ENCODE measurements at places on chromosomes 1 and 21.

DNA sequence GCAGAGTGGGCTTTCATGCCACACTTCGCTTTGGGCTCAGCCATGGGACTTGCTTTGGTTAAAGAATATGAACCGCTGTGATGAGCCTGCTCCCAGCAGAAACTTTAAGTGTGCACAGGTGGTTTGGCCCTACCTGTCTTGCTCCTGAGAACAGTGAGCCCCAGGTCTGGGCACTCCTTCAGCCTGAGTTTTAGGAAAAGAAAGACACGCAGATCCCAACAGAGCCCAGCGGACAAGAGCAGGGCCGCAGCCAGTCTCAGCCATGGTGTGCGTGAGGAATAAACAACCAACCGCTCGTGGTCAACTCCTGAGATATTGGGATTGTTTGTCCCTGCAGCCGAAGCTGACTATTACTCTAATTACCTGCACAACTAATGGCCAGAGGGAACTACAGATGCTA is 217.1 kb upstream of the C1orf174 start:
- DNase-seq = no peak

DNA sequence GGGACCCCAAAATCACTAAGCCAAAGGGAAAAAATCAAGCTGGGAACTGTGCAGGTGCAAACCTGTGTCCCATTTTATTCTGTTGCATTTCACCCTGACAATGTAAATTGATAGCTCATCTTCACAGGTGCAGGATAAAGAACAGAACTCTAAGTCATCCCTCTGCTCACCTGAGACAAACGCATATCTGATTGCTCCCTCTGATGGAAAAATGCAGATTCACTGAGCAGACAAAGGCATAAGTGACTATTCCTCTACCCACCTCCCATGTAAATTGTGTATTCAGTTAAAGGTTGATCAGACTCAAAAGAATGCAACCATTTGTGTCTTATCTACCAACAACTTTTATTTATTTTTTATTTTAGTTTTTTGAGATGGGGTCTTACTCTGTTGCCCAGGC is 644.2 kb downstream of the PTPRU start:
- DNase-seq = no peak

GRCh38 chr1:90339811-90340210 is 344.9 kb downstream of the ZNF326 start:
- no peak for DNase-seq

DNA sequence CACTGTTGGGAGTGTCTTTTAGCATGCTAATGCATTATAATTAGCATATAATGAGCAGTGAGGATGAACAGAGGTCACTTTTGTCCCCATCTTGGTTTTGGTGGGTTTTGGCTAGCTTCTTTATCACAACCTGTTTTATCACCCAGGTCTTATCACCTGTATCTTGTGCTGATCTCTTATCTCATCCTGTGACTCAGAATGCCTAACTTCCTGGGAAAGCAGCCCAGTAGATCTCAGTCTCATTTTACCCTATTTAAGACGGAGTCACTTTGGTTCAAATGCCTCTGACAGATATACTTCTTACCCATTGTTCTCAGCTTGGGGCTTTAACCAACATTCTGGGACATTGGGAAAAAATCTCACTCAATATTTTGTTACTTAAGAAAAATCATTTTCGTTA is 348.7 kb downstream of the PBX1 start:
- no peak for DNase-seq

- no peak for DNase-seq
Measured at GRCh38 chr21:20856926-20857325, 141.3 kb upstream of the NCAM2 start.

- DNase-seq = no peak
Measured at GRCh38 chr1:156914440-156914856, 6.0 kb upstream of the LRRC71 start.

GRCh38 chr1:246506674-246507481 is at the start of gene SMYD3:
TSS of gene SMYD3 (minus strand) at chr1:246507279.
- DNase-seq = peak; percentile 82

GRCh38 chr1:212218911-212219310 is 66.3 kb upstream of the PPP2R5A start:
- peak; percentile 18 for DNase-seq

DNA sequence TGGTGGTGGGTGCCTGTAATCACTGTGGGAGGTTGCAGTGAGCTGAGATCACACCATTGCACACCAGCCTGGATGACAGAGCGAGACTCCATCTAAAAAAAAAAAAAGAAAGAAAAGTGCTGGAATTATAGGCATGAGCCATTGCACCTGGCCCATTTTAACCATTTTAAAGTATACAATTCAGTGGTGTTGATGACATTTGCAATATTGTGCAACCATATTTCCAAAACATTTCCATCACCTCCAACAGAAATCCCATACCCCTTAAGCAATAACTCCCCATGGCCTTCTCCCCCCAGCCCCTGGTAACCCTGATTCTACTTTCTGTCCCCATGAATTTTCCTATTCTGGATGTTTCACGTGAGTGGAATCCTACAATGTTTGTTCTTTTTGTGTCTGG is 11.0 kb upstream of the GPR157 start:
- no peak for DNase-seq

- no peak for DNase-seq
Measured at GRCh38 chr1:36729716-36730510, 247.2 kb upstream of the CSF3R start.

GRCh38 chr21:26115305-26115704 is 55.3 kb downstream of the APP start:
- DNase-seq = no peak

DNA sequence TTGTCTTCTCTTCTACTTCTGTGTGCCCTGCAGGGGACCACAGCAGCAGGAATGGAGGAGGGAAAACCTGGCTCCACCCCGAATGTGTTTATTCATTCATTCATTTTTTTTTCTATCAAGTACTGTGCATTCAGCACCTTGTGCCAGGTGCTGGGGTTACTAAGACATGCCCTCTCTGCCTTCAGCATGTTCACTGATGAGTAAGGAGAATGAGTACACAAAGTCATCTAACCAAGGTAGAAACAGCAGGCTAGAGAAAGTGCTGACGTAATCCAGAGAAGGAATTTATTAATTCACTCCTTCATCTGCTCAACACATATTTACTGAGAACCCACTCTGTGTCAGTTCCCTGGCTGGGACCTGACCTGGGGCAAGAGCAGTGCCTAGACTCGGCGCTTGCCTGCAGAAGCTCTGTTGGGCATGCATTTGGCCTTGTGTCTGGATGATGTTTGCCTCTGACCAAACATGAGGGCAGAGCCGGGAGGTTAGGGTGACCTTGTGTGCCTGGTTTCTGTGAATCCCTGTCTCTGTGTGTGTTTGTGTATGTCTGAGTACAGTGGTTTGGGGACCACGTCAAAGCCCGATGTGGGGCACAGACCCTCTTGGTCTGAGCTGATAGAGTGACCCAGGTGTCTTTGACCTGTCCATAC is 3.3 kb upstream of the MYOG start:
- DNase-seq = no peak

DNA sequence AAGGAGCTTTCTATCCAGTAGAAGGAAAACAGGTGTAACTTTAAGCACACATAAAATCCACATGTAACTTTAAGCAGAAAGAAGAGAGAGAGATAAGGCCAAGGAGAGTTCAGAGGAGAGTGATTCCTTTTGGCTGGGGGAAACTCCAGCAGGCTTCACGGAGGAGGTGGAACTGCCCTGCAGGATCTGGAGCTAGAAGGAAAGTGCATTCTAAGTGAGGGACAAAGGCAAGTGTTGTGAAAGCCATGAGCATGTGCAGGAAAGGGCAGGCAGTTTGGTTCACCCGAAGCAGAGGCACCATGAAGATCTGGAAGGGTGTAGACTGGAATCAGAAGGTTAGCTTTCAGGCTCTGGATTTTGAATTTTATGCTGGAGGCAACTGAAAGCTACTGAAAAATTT is 46.3 kb downstream of the GADD45A start:
- DNase-seq = no peak

- no peak for DNase-seq
Measured at GRCh38 chr1:19360016-19360415, 47.9 kb downstream of the SLC66A1 start.

DNA sequence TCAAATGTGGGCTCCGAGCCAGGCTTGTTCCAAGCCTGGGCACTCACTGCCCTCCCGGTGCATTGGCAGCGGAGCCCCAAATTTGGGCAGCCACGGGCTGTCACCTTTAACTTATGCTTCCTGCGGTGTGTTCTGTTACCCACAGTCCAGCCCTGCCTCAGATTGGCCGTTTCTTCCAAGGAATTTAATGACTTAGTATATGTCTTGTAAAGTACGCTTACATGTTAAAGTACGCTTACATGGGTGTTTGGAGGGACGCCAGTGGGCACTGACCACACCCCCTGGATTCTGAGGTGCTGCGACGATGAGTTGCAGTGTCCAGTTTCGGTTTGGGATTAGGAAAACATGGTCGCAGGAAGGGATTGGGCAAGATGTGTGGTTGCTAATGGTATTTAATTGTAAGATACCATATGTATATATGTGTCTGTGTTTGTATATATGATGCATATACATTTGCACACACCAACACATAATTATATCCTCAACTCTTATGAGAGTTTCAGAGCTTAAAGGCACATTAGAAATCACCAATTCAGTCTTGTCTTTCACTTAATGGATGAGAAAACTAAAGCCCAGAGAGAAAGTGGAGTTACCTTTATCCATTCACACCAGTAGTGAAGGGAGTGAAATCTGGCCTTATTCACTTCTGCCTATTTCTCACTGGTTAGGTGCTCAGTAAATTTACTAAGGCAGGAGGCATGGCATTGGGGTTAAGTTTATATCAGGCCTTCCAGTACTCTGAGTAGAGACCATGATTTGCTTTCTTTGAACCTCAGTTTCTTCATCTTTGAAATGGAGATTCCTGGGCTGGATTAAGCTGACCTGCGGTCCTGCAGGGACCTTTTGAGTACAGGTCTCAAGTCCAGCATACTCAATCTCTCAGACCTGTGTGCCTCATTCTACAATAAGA is 1.0 kb downstream of the SMYD2 start:
- DNase-seq = no peak

- no peak for DNase-seq
Measured at GRCh38 chr1:230340526-230341161, 85.5 kb downstream of the PGBD5 start.

GRCh38 chr1:115402753-115403184 is 64.7 kb upstream of the NGF start:
- no peak for DNase-seq

DNA sequence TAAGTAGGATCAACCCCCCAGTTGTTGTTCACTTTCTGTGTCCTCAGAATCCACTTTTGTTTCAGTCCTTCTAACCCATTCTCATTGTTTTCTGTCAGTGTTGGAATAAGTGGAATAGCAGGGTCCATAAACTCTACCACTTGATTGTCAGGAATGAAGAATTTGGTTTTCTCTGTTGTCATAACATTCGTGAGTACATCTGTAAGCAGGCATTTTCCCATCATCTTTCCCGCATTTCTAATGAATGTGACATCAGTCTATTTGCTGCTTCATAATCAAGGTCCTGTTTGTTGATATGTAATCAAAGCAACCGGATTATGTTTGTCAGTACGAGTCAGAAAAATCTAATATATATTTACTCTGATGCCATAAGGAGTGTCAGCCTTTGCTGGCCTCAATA is 147.1 kb downstream of the KIF26B start:
- DNase-seq = no peak

- DNase-seq = peak; percentile 68
Measured at GRCh38 chr1:112508278-112509004, at the start of gene WNT2B. TSS of gene WNT2B (plus strand) at chr1:112508965. CDS start at chr1:112509263, 298 bp downstream.

DNA sequence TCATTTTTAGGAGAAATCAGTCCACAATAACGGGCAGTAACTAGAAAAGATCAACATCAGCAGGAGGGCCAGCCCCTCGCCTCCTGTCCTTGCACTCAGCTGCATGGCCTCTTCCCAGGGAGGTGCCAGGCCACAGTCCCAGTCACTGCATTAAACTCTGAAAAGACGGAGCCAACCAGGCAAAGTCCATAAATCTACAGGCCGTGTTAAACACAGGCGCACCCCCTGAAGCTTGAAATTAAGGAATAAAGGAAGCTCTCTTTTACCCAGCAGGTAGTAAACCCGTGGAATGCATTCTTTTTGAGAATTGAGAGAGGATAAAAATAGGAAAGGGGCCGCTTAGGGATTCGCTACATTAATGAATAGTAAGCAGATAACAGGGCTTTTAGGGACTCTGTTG is 18.4 kb downstream of the H6PD start:
- no peak for DNase-seq

DNA sequence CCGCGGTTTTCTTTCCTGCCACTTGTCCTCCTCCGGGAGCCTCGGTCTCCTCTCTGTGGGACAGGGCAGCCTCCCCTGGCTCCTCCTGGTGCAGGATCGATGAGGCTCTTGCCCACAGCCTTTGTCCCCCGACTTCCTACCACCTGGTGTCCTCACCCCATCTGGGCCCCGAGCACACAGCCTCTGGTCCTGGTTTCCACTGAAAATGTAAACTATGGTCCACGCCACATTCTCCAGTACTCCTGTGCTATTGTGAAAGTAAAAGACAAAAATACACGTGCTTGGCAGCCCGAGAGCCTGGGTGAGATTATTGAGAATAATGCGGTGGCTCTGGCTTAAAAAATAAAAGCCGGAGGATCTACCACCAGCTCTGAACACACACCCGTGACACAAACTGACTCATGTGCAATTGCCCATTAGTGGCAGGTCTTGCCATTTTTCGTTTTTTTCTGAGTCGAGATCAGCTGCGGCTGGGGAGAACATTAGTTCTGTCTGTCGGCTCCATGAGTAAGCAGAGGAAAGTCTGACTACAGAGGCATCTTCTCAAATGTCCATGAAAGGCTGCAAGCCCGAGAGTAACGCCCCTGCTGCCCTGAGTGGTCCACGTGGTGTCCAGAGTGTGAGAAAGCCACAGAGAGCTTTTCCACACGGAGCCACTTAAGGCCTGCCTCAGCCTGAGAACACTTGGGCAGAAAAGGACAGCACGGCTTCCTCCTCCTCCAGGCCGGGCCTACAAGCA is 5.7 kb upstream of the COL6A2 start:
- no peak for DNase-seq

- no peak for DNase-seq
Measured at GRCh38 chr1:170601866-170602265, 62.1 kb upstream of the PRRX1 start.

GRCh38 chr1:183110326-183110880 is 75.7 kb upstream of the LAMC2 start:
- DNase-seq = no peak

GRCh38 chr1:147377263-147378246 is 135.1 kb downstream of the CHD1L start:
- no peak for DNase-seq

All from stimulated activated CD4-positive, alpha-beta T cell treated with anti-CD3 and anti-CD28 coated beads, Interleukin-15, amount 100 ng/mL, for 24 hours (primary cell).